ENCODE measurements at places on chromosomes 12 and 14.
A peak's percentile ranks its signal among the peaks of the same experiment; 100 is the strongest.

GRCh38 chr12:106415134-106415533, 57.6 kb downstream of the POLR3B start:
- DNase-seq = no peak

DNA sequence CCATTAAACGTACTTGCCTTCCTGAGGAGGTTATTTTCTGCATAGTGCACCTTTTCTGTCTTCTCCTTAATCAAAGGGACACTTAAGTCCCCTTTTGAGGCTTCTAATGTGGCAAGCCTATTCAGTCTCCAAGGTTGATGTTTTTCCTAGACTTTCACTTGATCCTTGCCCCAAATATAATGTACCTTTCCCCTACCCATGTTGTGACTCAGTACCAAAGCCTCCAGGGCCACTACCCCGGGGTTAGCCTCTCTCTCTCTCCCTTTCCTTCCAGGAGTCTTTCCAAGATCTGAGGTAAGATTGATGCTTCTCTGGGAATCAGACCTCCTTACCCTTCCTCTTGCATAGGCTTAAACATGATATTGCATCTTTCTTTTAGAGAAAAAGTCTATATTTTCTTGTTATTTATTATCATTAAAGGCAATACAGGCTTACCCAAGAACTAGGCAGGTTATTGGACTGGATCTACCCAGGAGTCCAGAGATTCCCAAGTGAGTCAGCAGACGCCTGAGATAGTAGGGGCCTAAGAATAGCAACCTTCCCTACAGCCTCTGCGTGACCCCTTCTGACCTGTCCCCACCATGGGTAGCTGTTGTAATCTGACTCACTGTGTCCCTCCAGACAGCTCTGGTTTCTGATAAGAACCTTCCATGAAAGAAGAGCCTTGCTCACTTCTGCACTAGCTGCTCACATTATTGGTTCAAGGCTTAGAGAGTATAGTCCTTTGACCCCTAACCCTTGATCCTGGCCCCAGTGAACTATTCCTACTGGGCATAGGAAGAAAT, 172.9 kb downstream of the ZFP36L1 start:
- no peak for DNase-seq

DNA sequence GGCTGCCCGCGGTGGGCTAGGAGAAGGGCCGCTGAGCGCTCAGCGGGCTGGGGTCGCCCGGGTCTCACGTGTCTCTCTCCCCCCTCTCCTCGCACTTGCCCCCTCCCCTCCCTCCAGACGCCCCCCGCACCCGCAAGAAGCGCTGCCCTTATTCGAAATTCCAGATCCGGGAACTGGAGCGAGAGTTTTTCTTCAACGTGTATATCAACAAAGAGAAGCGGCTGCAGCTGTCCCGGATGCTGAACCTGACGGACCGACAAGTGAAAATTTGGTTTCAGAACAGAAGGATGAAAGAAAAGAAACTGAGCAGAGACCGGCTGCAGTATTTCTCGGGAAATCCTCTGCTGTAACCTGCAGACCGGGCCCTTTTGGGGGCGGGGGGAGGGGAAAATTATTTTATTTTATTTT, 314 bp upstream of the HOTAIR start:
- DNase-seq = no peak

DNA sequence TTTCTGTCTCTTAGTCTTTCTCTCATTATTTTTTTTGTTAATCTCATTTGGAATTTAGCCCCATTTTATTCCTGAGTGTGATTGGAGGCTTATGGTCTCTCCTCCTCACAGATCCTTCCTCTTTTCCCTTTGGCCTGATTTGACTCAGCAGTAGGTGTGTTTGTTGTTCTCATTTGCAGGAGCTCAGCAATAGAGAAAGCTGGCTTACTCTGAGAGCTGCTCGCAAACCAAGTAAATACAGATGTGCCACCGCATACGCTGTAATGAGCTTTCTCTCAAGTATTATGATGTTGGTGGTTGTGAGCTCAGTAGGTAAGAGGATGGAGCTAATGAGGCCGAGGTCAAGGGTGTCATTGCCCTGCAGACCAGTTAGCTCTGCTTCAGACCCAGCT, 206.5 kb downstream of the ETV6 start:
- no peak for DNase-seq

DNA sequence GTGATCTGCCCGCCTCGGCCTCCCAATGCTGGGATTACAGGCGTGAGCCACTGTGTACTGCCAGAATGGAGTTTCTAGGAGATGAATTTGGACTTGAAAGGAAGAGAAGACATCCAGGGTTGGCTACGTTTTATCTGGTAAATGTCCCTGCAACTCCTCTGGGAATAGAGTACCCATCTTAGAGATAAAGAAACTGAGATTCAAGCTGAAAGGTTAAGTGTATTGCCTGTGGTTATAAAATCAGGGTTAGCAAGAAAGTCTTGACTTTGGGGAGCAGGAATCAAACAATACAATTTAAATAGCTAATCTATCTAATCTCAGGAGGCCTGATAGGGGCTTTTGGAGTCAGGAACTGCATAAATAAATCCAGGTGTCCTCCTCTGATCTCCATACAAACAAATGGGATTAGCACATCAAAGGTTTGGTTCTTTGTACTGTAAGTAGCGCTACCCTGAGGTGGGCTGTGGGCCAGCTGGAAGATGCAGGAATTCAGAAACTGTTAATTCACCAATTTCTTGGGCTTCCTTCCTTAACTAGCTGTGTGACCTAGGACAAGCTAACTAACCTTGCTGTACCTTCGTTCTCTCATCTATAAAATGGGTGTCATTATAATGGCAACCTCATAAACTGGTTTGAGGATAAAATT, 45.1 kb downstream of the TBX3 start:
- DNase-seq = no peak

- no peak for DNase-seq
Measured at GRCh38 chr12:227923-228845, 14.2 kb upstream of the SLC6A12 start.

- no peak for DNase-seq
Measured at GRCh38 chr12:90337018-90337417, 618.0 kb downstream of the CCER1 start.

DNA sequence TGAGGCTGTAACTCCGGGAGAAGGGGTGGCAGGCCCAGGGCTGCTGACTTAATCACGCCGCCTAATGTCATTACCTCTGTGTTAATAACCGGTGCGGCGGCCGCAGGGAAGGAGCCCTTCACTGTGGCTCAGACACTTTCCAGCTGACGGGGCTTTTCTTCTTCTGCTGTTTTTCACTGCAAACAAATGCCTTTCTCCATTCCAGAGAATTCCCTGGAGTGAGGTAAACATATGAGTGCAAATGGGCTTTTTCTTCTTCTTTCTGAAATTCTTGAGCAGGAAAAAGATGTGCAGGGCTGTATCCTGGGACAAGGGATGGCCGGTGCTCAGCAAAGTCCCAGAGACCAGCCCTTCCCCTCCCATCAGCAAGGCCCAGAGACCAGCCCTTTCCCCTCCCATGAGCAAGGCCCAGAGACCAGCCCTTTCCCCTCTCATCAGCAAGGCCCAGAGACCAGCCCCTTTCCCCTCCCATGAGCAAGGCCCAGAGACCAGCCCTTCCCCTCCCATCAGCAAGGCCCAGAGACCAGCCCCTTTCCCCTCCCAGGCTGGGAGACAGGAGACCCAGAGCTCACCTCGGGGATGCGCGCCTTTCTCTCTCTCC, 33.4 kb upstream of the FAM181A start:
- DNase-seq = no peak

DNA sequence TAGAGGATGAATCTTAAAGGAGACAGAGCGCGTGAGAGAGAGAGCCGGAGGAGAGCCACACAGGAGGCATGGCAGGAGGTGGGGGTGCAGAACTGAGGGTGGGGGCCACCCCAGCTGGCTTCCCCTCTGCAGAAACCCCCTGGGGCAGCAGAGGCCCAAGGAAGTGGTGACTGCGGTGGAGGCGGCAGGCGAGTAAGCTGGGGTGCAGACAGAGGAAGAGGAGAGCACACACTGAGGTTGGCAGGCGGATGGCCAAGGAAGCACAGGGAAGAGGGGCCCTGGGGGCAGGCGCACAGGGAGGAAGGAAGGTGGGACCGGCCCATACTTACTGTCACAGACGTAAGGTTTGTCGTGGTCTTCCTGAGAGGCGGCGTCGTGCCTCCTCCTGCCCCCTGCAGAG, 179.8 kb downstream of the DPF3 start:
- no peak for DNase-seq

- DNase-seq = no peak
Measured at GRCh38 chr14:102539544-102540314, 30.2 kb upstream of the ANKRD9 start.

DNA sequence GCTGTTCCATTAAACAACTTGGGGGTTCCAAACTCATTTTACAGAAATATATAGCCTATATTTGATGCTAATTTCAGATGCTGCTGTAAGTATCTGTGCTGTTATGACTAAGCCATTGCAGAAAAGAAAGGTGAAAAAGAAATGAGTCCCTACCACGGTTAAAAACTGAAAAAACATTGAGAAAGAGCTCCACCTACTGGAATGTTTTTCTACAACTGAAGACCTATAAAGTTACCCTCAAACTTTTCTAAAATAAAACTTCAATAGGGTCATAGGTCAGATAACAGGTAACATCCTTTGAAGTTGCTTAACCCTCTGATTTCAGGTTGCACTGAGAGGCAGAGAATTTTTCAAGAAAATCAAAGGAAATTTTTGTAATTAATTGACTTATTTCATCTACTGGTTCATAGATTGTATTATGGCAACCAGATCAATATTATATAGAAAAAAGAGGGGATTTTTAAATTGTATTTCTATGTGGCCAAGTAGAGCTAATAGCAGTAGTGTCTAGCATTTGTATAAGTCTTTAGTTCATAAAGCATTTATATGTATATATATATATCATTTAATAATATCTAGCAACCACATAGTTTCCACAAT, 279.9 kb downstream of the RPS29 start:
- no peak for DNase-seq

DNA sequence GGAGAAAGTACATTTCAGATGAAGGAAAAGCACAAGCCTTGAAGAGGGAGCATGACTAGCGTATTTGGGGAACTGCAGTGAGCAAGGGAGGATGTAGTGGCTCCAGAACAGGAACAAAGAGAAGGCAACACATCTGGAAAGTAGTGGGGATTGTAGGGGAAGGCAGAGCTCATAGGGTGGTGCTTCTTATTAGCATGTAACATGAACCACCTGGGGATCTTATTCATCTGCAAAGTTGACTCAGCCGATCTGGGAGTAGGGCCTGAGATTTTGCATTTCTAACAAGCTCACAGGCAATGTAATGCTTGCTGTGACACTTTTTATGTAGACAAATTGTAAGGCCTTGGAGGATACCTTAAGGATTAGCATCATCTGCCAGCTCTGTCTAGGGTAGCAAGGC, 447.3 kb downstream of the NELL2 start:
- DNase-seq = no peak

DNA sequence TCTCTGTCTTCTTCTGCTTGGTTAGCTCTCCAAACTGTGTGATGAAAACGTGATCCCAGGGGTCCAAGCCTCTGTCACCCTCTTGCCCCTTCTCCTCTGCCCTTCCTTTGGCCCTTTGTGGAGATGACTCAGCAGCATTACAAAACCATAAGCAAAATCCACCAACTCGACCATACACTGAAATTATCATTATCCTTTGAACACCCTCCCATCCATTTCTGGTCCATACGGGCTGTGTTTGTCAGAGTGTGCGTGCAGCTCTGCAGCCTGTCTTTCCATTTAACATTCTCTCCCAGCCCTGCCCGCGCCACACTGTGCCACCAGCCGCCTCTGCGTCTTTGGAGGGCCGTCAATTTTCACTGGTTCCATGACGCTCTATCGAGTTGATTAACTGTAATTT, 69.2 kb downstream of the SLC25A47 start:
- no peak for DNase-seq

GRCh38 chr12:83141460-83141994, 454.8 kb downstream of the TMTC2 start:
- no peak for DNase-seq

DNA sequence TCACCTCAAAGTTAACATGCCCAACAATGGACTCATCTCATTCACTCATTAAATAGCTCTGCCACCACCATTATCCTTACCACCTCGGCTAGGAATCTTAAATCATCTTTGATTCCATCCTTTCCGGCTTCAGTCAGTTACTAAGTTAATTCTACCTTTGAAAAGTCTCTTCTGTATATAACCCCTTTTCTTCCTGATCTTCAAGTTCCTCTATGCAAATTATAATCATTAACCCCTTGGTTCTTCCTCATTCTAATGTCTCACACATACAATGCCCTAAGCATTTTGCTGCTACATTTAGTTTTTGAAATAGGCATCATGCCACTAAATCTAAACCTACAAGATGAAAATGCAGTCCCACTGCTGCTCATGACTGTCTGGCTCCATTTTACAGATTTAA, 51.6 kb downstream of the ATP2B1 start:
- no peak for DNase-seq

GRCh38 chr14:77023001-77023996, 5.2 kb downstream of the IRF2BPL start:
- DNase-seq = no peak

DNA sequence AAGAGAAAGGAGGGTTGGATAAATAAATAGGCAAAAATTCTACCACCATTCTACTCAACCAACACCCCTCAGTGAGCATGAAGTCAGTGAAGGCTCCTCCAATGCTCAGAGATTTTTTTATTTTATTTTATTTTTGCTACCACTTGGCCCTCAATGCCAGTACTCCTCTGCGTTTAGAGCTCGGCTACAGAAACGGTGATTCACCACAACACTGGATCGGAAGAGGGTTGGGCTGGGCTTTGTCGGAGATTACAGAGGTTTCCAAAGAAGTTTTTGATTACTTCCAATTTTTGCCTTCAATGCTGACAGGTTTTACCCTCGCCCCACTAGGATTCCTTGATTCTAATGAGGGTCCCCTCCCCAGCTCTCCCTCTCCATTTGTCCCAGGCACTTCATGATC, 1027.2 kb upstream of the TMEM132C start:
- no peak for DNase-seq

- no peak for DNase-seq
Measured at GRCh38 chr12:93846936-93847516, 169.9 kb downstream of the CRADD start.

- no peak for DNase-seq
Measured at GRCh38 chr12:92546259-92546634, 156.5 kb upstream of the PLEKHG7 start.

DNA sequence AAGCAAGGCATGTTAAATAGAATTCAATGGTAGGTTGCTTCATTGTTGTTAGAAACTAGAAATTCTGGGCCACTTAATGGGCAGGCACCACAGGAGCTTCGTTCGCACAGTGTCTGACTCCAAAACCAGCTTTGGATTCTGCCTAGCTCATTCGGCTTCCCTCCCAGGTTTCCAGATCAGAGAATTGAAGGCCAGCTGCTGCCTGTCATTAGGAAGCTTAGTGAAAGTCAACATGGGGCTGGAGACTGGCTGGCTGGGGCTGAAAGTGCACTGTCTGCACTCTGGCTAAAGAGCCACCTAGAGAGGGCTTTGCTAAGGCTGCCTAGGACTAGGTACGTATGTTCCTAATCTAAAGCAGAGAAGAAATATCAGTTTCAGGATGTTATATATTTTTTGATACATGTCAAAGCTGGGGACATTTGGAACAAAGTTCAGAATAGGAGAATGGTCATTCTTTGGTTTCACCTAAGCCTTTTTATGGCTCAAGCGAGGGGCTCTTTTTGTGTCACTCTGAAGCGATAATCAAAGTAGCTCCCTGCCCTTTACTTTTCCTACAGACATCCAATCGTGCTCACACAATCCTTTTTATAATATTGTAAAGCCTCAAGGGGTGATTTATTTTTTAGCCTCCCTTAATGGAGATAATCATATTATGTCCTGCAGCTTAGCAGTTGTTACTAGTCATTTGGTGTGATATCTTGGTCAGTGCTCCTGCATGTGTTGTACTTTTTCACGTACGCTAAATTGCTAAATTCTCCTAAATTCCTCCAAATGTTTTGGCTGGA, 238.5 kb upstream of the NAV3 start:
- peak; percentile 34 for DNase-seq

Measured in NCI-H187 treated with DMSO at 0.1 percent for 48 hours (cell line).